ENCODE measurements at places on chromosomes 3 and 15. TPM values are rescaled to one million over a fixed set of nuclear protein-coding genes. Genes with fewer than 3 reads are reported as not detected.

CA12 gene
- 10.7 TPM for total RNA-seq

LEKR1 gene
- total RNA-seq: not detected

GRIP2 gene
- total RNA-seq: 0.21 TPM

TSC22D2 gene
- total RNA-seq: 17.9 TPM

GOLGA8O gene
- total RNA-seq: not detected

FHIT gene
- 0.21 TPM for total RNA-seq

INSYN1 gene
- total RNA-seq: 13.0 TPM

CXCR6 gene
- 2.1 TPM for total RNA-seq

SLC22A14 gene
- not detected for total RNA-seq

TXNRD3 gene
- total RNA-seq: 18.9 TPM

BLM gene
- total RNA-seq: 0.11 TPM

IQCF5 gene
- not detected for total RNA-seq

SERINC4 gene
- not detected for total RNA-seq

DNA sequence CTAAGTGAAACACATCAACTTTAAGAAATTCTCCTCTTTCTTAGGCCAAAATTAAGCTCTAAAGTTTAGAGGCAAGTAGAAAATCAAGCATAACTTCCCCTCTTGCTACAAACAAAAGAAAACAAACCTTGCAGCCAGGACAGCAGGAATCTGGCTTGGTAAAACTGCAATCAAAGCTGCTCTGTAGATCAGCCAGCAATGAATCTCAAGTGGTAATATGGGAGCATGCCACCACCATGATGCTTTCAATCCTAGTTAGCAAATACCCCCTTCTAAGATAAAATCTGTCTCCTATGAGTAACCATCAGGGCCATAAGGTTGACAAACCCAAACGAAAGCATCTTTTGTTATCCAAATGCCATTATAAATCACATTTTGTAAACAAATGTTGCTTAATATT, 208.3 kb upstream of the PLSCR5 start:
- no peaks in the 10 kb centered on the region for H3K4me1 ChIP-seq
- H3K27me3 ChIP-seq: no peaks in the 10 kb centered on the region
- no peak for DNase-seq
- no peaks in the 10 kb centered on the region for H3K36me3 ChIP-seq

DNA sequence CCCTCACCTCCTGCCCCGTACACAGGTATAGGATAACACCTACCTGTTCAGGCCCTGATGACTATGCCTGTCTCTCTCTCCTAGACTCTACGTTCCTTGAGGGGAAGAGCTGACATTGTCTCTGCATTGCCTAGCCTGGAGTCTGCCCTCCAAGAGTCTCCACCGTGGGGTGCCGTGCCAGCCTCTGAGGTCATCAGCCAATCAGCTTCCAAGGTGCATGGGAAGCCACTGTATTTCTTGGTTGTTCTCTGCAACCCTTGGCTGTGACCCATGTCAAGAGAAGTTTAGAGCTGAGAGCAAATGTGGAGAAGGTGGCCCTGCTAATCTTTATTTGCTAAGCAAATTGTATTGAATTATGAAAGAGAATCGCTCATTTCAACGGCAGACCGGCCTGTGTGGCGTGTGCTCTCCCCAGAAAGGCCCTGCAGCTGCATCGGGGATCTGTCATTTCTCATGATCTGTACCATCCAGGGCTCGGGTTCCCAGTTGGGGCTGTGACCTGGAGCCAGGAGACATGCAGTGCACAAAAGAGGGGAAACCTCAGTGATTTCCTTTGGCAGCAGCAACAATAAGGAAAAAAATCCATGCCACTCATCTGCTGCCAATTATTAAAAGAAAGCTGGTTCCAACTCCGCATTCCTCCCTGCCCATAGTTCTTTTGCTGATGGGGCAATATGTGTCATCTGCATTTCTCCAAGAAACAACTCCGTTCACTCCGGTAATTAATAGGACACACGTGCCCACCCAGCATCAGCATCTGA, 182.2 kb downstream of the MEGF11 start:
- no peak overlapping the region for H3K27ac ChIP-seq
- no peaks in the 10 kb centered on the region for H3K4me1 ChIP-seq
- H3K36me3 ChIP-seq: no peaks in the 10 kb centered on the region
- H3K27me3 ChIP-seq: no peaks in the 10 kb centered on the region

- H3K27me3 ChIP-seq: no peaks in the 10 kb centered on the region
- DNase-seq: no peak
- H3K36me3 ChIP-seq: no peaks in the 10 kb centered on the region
- no peak overlapping the region for H3K4me3 ChIP-seq
Measured at GRCh38 chr3:177109688-177110330, 87.5 kb downstream of the TBL1XR1 start.

DNA sequence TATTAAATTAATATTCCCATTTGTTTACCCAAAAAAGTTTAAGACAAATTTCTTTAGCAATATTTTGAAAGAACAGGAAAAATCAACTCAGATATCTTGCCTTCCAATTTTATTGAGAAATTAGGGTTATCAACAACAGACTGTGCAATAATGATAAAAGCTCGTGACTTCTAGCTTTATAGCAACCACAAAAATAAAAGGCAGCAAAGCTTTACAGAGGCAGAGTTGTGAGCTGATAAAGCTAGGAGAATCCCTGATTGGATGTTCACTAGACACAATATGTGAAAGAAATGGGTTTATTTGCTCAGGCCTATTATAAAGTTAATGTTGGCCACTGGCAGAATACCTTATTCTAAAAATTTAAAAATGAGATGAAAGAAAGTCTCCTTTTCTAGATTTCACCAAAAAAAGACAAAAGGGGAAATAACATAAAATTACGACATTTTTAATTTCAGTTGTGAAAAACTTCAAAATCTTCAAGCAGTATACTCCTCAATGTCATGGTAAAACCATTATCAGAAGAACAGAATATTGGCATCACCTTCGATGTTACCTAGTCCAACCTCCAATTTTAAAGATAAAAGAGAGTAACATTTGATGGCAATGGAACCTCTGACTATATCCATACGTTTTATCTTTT, 2.8 kb downstream of the VPS13C start:
- H3K36me3 ChIP-seq: no peaks in the 10 kb centered on the region
- no peak overlapping the region for H3K4me3 ChIP-seq
- H3K4me1 ChIP-seq: peaks cover 3% of the 10 kb centered on the region
- no peaks in the 10 kb centered on the region for H3K27me3 ChIP-seq

DNA sequence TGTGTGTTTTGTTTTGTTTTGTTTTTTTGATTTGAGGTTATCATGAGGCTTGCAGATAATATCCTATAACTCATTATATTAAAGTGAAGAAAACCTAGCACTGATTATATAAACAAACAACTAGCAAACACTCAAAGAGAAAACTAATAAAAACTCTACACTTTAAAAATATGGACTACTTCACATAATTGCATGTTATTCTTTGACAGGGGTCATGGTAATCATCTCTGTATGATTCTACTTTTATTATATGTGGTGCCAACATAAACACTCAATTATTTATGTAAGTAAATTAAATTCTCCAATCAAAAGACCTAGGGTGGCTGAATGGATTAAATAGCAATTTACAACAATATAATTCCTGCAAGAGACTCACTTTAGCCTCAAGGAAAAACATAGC, 44.6 kb upstream of the P3H2 start:
- H3K27ac ChIP-seq: no peak overlapping the region
- no peak for DNase-seq
- H3K4me3 ChIP-seq: no peak overlapping the region
- peaks cover 3% of the 10 kb centered on the region for H3K4me1 ChIP-seq

GRCh38 chr3:73197187-73197586, 135.7 kb downstream of the EBLN2 start:
- no peak for DNase-seq
- no peak overlapping the region for H3K4me3 ChIP-seq
- H3K36me3 ChIP-seq: no peaks in the 10 kb centered on the region
- H3K27me3 ChIP-seq: no peaks in the 10 kb centered on the region
- H3K27ac ChIP-seq: no peak overlapping the region
- H3K4me1 ChIP-seq: no peaks in the 10 kb centered on the region

DNA sequence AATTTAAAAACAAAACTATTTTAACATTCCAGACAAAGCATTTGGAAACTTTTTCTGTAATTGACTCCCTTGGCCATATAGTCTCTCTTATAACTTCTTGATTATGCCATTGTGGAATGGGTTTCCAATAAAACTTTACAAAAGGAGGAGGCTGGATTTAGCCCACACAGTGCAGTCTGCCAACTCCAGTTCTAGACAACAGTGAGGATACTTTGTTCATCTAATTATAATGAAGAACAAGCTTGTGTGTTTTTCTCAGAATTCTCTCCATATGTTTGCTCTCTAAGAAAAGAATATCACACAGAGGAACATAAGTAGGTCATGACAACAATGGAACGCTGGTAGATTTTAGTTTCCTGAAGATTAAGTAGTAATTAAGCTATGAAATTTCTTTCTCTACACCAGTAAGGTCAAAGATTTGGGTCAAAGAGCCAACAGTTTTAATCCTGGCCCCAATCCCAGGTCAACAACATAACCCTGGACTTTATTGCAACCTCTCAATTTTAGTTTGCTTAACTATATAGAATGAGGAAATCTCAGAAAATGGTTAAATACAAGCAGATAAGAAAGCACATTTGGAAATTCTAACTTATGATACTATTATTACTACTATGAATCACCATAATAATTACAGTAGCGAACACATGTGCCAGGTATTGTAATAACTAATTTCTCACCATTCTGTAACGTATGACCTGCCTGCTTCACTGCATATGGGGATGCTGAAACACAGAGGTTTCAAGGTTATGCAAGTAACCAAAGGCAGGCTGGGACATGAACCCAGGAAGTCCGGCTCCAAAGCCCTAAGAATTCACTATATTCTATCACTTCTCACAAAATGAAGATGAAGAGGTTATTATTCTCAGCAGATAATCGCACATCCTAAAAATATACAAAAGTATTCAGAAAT, 65.7 kb downstream of the TJP1 start:
- H3K4me1 ChIP-seq: peaks cover 7% of the 10 kb centered on the region
- H3K36me3 ChIP-seq: peaks cover 11% of the 10 kb centered on the region
- no peak overlapping the region for H3K27ac ChIP-seq
- H3K27me3 ChIP-seq: no peaks in the 10 kb centered on the region
- DNase-seq: no peak

DNA sequence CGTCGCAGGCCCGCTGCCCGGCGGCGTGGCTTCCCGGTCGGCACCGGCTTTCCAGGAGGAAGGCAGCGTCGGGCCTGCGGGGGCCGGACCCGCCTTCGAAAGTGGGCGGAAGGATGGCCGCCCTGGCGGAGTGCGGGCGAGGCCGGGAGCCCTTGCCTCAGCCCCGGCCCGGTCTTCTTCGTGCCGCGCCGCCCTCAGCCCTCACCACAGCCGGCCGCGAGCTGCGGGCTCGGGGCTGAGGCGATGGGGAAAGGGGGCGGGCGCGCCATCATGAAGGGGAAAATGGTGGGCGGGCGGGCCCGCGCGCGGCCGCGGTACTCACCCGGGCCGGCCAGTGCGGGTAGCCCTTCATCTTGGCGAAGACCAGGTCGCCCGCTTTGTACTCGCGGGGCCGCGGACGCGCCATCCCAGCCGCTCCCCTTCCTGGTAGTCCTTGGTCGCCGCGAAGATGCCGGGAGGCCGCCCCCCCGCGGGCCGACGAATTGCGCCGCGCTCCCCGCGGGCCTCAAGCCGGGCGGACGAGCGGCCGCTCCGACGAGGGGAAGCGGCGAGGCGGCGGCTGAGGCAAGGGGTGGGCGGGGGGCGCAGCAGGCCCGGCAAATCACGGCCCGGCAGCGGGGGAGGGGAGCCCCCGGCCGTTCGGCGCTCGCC, 489 bp downstream of the HDGFL3 start:
- H3K36me3 ChIP-seq: no peaks in the 10 kb centered on the region
- H3K4me1 ChIP-seq: peaks cover 6% of the 10 kb centered on the region
- H3K27me3 ChIP-seq: no peaks in the 10 kb centered on the region
- DNase-seq: no peak
- peak overlapping the region; percentile 79 for H3K4me3 ChIP-seq
- peak overlapping the region; percentile 89 for H3K27ac ChIP-seq

DNA sequence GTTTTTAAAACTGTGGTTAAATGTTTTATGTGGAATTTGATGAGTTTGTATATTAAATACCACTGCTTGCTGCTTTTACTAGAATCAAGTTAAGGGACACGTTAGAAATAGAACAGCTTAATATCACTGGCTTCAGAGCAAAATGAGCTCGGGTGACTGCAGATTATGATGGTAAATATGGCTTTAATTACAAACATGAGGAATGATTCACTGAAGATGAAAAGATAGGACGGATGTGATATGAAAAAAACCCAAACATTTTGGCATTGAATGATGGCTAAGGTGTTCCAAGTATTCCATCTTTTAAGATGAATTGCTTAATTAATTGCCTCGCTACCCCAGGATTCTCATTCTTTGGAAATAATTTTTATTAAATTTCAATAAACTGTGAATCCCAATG, 33.7 kb downstream of the SLC24A1 start:
- DNase-seq: no peak
- no peaks in the 10 kb centered on the region for H3K4me1 ChIP-seq
- no peak overlapping the region for H3K4me3 ChIP-seq
- H3K36me3 ChIP-seq: peaks cover 6% of the 10 kb centered on the region
- no peak overlapping the region for H3K27ac ChIP-seq

- H3K36me3 ChIP-seq: no peaks in the 10 kb centered on the region
- no peak overlapping the region for H3K27ac ChIP-seq
- H3K4me1 ChIP-seq: no peaks in the 10 kb centered on the region
- no peak for DNase-seq
Measured at GRCh38 chr3:128319741-128320141, 146.9 kb downstream of the DNAJB8 start.

DNA sequence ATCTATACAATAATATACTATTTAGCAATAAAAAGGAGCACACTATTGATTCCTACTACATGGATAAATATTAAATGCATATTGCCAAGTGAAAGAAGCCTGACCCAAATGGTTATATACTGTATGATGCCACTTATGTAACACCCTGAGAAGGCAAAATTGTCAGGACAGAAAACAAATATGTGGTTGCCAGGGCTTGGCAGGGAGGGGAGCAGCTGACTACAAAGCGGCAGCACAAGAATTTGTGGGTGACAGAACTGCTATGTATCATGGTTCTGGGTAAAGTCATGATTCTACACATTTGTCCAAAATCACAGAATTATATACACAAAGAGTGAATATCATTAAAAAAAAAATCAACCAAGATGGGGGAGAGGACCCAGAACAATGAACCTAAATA, 22.5 kb downstream of the TBC1D2B start:
- peaks cover 11% of the 10 kb centered on the region for H3K36me3 ChIP-seq
- DNase-seq: no peak
- no peak overlapping the region for H3K27ac ChIP-seq
- no peak overlapping the region for H3K4me3 ChIP-seq
- H3K4me1 ChIP-seq: peaks cover 32% of the 10 kb centered on the region

DNA sequence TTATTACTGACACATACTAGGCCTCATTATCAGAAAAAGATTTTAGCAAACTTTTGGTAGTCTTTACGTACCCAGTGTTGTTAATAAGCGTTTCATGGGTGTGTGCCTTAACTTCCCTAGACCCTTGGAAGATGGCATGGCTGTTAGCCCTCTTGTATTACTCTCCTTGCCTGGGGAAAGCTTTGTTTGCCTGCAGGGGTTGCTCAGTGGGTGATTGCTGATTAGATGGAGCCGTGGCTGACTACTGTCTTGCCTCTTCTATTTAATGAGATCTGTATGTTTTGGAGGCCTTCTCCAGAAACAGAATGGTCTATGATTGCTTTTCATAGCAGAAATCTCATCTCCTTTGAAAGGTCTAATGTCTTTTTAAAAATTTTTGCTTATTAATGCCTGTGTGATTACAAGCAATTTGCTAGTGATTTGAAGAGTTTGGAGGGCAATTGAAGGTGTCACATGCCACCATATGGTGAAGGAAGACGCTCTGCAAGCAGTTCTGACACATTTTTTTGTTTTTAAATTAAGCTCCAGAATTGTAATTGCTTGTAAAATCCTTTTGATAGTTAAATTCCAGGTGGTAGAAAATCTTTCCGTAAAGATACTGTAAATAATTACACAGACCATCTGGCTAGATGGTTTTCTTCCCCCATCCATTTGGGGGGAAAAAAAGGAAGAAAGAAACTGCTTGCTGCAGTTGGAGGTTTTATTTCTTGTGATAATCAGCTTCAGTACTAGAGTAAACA, 11.4 kb upstream of the C3orf20 start:
- H3K4me3 ChIP-seq: no peak overlapping the region
- no peak overlapping the region for H3K27ac ChIP-seq
- no peaks in the 10 kb centered on the region for H3K4me1 ChIP-seq
